ENCODE measurements at places on chromosomes 13 and 19.

DNA sequence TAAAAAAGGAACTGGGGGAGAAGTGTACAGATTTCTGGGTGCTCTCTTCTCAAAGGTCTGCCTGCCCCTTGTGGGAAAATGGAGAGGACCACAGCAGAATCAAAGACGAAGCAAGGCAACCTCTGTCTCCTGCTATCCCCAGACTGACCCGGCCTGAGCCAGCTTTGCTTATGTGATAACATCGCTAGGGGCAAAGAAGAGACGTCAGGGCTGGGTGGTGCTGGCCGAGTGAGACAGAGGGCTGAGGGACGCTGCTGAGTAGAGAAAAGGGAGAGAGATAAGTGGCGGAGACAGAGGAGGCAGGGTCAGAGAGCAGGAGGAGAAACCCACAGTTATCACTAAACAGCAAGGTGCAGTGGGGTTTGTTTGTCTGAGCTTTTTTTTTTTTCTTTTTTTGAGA is 4.6 kb upstream of the MUC16 start:
- DNase-seq, result no peak

GRCh38 chr13:109163037-109163379 is 533.6 kb downstream of the MYO16 start:
- no peak for DNase-seq

GRCh38 chr13:40777809-40778175 is 6.8 kb upstream of the MRPS31 start:
- no peak for DNase-seq

GRCh38 chr13:37037241-37037640 is 22.2 kb downstream of the SUPT20H start:
- DNase-seq, result no peak

- DNase-seq, result no peak
These were observed 696 bp upstream of the ERFL start for GRCh38 chr19:41928754-41929535.

Measured in right hindlimb (tissue), 1 donor.